K562 (cell line): ENCODE measurements at places on chromosomes 6 and 20. TPM values are rescaled to one million over a fixed set of nuclear protein-coding genes. Genes with fewer than 3 reads are reported as not detected.

GRCh38 chr6:44096612-44097011 is 30.6 kb downstream of the MRPL14 start:
- peak; percentile 73 for DNase-seq

IBTK gene
- 22.2 and 22.9 TPM in 2 replicates for total RNA-seq

GRCh38 chr20:20480689-20481088 is 112.8 kb downstream of the INSM1 start:
- DNase-seq: no peak

DNA sequence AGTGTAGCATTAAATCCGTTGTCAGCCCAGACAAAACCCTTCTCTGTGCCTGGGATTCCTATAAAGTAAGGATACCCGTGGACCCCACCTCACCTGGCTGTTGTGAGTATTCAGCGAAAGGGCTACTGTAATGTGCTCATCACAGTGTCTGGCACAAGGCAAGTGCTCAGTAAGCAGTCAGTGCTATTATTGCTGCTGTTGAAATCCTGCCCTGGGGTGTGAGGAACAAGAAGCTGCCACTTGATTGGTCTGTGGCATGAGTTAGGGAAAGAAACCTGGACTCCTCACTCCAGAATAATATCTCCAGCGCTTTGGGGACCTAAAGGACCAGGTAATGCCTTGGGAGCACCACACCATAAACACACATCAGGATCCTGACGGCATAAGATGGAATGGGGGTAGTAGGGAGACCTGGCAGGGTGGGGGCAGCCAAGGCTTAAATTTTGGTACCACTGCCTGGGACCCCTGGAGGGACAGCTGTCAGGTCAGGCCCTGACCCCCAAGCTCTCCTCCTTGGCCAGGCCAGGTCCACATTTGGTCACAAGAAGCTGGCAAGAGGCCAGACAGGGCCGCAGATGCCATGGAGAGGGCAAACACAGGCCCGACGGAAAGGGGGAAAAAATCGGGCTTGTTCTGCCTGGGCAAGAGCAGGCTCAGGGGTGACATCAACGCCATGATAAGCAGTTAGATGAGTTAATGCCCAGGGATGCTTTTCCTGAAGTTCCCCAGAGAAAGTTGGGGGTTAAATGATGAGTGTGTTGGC is 66.5 kb downstream of the MRPL14 start:
- DNase-seq: no peak

DNA sequence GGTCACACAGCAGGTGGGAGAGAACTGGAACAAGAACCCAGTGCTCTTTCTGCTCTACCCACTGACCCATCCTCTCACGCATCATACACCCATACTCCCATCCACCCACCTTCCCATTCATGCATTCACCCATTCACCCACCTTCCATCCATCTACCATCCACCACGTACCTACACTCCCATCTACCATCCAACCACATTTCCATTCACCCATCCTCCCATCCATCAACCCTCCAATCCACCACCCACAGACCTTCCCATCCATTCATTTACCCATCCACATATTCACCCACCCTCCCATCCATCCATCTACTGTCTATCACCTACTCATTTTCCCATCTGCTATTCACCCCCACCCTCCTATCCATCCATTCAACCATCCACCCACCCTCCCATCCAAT is 17.2 kb upstream of the RSPO4 start:
- no peak for DNase-seq

IFNGR1 gene
- total RNA-seq: 16.8 and 17.7 TPM in 2 replicates

DNA sequence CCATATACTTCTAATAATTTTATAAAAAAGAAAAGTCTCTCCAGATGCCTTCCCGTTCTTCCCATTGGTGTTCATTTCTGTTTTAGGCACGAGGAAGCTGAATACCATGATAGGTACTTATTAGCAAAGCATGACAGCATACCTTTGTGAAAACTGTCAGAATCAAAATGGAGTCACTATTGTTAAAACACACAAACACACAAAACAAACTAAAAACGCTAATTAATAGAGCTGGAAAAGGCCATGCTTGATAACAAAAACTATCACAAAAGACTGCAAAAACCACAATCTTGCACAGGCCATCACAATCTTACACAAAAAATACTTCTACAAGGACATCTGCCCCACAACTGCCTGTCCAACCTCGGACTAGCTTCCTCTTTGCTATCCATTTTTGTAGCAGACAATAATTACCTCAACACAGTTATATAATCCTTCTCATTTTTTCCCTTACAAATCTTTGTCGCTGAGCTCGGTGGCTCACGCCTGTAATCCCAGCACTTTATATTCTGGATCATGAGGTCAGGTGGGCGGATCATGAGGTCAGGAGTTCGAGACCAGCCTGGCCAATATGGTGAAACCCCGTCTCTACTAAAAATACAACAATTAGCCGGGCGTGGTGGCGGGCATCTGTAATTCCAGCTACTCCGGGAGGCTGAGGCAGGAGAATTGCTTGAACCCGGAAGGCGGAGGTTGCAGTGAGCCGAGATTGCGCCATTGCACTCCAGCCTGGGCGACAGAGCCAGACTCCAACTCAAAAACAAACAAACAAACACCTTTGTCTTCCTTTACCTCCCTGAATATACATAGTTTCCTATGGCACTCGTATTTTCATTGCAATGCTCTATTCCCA is 3.2 kb upstream of the ABT1 start:
- DNase-seq: no peak

EPPIN gene
- not detected in 2 replicates for total RNA-seq

CD40 gene
- 2.0 and 2.1 TPM in 2 replicates for total RNA-seq

ZSCAN23 gene
- total RNA-seq: 0.22 and 0.34 TPM in 2 replicates

DNA sequence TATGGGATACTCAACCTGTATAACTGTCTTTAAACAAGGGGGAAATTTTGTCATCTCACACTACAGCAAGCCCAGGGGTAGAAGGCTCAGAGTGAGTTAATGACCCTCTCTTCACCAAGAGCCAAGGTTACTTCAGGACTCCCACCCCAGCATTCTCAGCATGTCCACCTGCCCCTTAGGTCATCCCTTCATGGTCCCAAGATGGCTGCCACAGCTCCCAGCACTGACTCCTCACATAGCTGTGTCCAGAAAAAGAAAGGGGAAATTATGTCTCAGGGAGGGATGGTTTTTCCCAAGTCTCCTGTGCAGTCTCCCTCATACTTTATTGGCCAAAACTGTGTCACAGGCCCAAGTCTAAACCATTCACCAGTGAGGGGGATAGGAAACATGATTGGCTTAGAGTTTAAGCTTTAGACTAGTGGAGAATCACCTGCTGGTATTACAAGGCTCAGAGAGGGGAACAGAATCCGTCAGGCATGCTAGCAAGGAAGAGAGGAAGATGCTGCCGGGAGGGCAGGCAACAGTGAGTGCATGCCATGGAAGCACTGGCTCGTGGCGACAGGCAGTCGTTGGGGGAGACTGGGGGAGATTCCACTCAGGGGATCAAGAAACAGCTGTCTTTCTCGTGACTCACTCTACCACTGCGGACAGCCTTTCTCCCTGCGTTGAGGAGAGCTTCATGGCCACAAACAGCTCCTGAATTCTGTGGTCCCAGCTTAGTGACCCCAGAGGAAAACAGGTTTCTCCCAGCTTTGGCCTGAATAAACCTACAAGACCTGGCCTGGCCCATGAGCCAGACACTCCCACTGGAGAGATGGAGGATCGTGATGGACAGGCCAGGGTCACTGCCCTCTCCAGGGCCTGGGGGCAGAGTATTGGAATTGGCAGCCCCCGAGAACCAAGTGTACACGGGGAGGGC is 37.2 kb downstream of the HM13 start:
- no peak for DNase-seq

DNA sequence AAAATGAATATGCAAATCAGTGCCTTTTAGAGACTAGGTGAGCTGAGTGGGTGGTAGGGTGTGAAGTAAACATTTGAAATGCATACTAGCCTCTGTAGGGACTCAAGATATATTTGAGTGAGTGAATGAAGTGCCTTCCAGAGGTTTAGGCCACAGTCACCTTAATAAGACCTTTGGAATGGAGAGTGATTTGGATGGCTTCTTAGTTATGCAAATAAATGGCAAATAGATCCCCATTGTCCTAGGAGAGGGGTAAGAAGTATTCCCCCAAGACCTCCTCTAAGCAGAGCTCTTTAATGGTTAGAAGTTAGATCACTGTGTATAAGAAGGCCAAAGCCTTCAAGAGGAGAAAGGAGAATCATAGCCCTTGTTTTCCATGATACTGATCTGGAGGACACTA is 47.8 kb upstream of the IMPG1 start:
- DNase-seq: no peak

DNA sequence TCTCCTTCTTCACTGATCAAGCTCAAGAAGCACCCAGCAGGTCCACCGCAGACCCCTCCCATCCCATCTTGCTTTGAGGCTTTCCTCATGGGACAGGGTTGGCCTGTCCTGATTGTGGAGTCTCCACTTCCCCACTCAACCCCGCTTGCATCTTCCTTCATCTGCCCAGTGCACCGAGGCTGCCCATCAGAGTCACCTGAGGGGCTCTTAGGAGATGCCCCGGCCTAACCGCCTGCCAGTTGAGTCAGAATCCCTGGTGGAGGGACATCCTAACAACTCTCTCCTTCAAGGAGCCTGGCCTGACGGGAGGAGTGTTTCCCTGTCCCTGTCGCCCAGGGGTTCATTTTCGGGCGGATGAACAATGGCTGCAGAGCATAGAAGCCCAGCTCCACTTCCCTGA is 46.1 kb downstream of the RBM38 start:
- no peak for DNase-seq

ZC3H12D gene
- total RNA-seq: 0.20 and 0.27 TPM in 2 replicates

SAMD10 gene
- total RNA-seq: 12.1 and 15.2 TPM in 2 replicates

GRCh38 chr6:41466437-41466990 is 79.7 kb upstream of the FOXP4 start:
- no peak for DNase-seq

DNA sequence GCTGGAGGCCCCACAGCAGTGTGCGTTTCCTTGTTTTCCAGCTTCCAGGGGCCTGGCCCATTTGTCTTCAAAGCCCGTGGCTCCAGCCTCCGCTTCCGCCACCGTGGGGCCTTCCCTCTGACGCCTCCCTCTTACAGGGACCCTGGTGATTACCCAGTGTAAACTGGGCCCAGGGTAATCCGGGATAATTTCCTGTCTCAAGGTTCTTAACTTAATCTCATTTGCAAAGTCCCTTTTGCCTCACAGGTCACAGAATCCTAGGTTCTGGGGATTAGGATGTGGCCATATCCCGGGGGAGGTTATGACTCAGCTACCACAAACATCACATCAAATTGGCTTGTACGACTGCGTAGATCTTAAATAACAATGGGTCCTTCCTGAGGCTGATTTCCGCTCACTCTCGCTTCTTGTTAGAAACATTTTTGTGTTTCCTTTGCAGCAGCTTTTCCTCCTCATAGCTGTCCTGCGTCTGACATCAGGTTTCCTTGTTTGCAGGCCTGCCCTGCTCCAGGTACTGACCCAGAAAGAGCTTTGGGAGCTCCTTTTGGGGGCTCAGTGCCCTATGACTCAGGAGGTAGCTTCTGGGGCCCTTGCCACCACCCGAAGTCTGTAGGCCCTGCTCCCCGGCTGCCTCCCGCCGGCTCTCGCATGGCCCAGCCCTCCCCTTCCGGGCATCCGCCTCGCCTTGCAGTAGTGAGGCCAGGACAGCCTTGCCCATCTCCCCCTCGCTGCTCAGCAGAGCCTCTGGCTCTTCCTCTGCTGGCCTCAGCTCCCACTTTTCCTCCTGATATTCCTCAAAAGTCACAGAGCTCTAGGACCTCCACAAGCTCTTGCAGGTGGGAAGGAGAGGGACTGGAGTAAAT is 100.5 kb downstream of the ERMARD start:
- DNase-seq: no peak

GRCh38 chr20:50575865-50576720 is 65.9 kb downstream of the PTPN1 start:
- peak; percentile 44 for DNase-seq

PPP1R11 gene
- 44.6 and 49.7 TPM in 2 replicates for total RNA-seq

DNA sequence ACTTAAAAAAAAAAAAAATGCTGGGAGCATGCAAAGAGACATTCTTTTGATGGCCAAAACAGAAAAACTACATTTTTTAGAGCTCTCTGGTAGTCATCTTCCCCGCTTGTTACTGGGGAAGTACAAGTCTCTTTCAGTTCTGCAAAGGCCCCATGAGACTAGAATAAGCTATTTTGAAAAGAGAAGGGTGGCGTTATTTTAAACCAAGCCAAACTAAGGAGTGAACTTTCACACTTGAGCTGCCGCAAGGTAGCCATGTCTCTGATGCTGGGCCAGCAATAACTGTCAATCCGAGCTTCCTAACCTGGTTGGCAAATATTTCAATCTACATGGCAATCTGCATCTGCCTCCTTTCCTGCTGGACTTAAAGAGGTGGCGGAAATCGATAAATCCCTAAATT is 96.7 kb downstream of the L3MBTL3 start:
- DNase-seq: no peak

DNA sequence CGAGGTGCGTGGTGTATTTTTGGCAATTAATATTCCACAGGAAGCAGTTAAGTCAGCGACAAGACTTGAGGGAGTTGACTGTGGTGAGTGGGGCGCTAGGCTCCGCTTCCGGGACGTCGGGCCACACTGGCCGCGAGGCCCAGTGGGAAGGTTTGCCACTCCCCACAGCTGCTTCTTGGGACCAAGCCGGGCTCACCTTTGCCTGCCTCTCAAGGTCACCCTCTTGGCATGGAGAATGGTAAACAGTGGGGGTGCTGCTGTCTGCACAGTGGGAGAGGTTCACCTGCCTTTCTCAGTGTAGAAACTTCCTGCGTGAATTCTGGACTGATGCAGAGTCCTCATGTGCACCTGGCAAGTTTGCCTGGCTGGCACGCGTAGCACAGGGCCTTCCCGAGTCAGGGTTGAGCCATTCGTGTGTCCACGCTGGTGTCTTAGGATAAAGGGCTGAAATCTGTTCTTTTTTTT is 6.4 kb downstream of the OSBPL2 start:
- DNase-seq: no peak

DNAH8 gene
- total RNA-seq: 2.8 and 2.9 TPM in 2 replicates

- no peak for DNase-seq
Measured at GRCh38 chr6:123176706-123177105, 180.7 kb downstream of the CLVS2 start.

GRCh38 chr20:64010711-64011237 is 25.2 kb upstream of the C20orf204 start:
- no peak for DNase-seq
